ENCODE measurements at places on chromosomes 5 and 9. TPM values are rescaled to one million over a fixed set of nuclear protein-coding genes. Genes with fewer than 3 reads are reported as not detected.

The REEP2 gene
- 22.4 TPM for polyA plus RNA-seq

The GAPT gene
- polyA plus RNA-seq: 0.96 TPM

The TPPP gene
- polyA plus RNA-seq: 10.8 TPM

The AFAP1L1 gene
- 85.6 TPM for polyA plus RNA-seq

The ZNF300 gene
- 10.3 TPM for polyA plus RNA-seq

The C8G gene
- polyA plus RNA-seq: 0.98 TPM

The CA9 gene
- 0.68 TPM for polyA plus RNA-seq

The PHF2 gene
- polyA plus RNA-seq: 38.5 TPM

The DRD1 gene
- not detected for polyA plus RNA-seq

The C1QTNF3 gene
- 110 TPM for polyA plus RNA-seq

The MVB12B gene
- polyA plus RNA-seq: 14.5 TPM

The TRIP13 gene
- 10.8 TPM for polyA plus RNA-seq

The NOTCH1 gene
- polyA plus RNA-seq: 28.7 TPM

The ENHO gene
- polyA plus RNA-seq: 6.1 TPM

The FAM163B gene
- 0.13 TPM for polyA plus RNA-seq

The OGN gene
- polyA plus RNA-seq: 664 TPM

The EPB41L4A gene
- 3.8 TPM for polyA plus RNA-seq

The TXNDC8 gene
- not detected for polyA plus RNA-seq

The PCDHGA9 gene
- polyA plus RNA-seq: 4.1 TPM

The LHX6 gene
- 4.8 TPM for polyA plus RNA-seq

The FRRS1L gene
- 2.2 TPM for polyA plus RNA-seq

The PTCD2 gene
- 8.7 TPM for polyA plus RNA-seq

The PCDHGA12 gene
- polyA plus RNA-seq: 2.7 TPM

The CCL19 gene
- not detected for polyA plus RNA-seq

The DMRT3 gene
- polyA plus RNA-seq: 0.44 TPM

The FBN2 gene
- polyA plus RNA-seq: 148 TPM

The ZBTB5 gene
- polyA plus RNA-seq: 15.0 TPM

The RNF180 gene
- 0.62 TPM for polyA plus RNA-seq

The ACSL6 gene
- polyA plus RNA-seq: 0.40 TPM

The SLC23A1 gene
- 0.60 TPM for polyA plus RNA-seq

The CCNJL gene
- polyA plus RNA-seq: 5.5 TPM

The EFNA5 gene
- polyA plus RNA-seq: 2.7 TPM

All from muscle of leg (tissue), 16 donors.